Activated CD8-positive, alpha-beta memory T cell treated with anti-CD3 and anti-CD28 coated beads for 1 hour (primary cell): ENCODE measurements at places on chromosomes 5 and 9.

DNA sequence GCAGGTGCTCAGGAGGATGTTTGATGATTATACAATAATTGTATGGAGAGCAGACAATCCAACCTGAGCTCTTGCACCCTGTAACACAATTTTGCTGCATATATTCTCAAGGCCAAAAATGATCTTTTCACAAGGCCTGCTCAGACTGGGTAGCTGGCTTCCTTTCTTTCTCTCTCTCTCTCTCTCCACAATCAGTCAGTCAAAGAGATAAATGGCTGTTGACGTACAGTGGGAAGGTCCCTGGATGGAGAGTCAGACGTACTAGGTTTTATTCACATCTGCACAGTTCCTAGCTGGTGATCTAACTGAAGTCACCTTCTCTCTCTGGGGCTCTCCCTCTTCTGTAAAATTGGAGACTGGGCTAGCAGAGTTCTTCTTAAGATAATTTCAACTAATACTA, 19.8 kb downstream of the SLC36A2 start:
- DNase-seq = no peak

DNA sequence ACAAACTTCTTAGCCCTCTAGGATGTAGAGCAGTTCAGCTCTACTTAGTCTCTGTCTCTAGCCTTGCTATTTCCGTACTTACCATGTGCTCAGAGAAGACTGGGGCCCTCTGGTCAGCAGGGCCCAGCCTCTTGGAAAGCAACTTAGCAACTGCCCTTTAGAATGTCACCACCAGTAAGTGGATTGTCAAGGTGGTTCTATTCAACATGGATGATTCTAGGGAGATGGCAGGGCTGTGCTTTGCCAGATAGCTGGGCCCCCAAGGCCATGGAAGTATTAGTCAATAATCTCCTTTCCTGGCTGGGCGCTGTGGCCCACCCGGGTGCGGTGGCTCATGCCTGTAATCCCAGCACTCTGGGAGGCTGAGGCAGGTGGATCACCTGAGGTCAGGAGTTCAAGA, 177.6 kb upstream of the MVB12B start:
- no peak for DNase-seq

DNA sequence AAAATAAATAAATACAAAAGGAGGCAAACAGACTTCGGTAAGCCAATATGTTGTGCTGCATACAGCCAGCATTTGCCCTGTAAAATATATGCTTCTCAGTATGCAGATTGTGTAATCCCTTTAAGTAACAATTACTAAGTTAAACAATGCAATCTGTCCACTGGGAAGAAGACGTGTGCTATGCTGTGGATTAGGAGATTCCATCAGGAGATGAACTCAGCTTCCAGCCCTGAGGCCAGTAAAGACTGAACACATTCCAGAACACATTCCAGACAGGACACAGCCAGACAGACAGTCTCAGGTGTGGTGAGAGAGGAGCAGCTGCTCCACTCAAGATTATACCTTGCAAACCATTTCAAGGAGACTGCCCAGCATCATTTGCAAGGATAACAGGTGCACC, 97.8 kb downstream of the MPDZ start:
- no peak for DNase-seq

- DNase-seq = no peak
Observed at GRCh38 chr5:79878136-79878679, 112.9 kb downstream of the MTX3 start.

DNA sequence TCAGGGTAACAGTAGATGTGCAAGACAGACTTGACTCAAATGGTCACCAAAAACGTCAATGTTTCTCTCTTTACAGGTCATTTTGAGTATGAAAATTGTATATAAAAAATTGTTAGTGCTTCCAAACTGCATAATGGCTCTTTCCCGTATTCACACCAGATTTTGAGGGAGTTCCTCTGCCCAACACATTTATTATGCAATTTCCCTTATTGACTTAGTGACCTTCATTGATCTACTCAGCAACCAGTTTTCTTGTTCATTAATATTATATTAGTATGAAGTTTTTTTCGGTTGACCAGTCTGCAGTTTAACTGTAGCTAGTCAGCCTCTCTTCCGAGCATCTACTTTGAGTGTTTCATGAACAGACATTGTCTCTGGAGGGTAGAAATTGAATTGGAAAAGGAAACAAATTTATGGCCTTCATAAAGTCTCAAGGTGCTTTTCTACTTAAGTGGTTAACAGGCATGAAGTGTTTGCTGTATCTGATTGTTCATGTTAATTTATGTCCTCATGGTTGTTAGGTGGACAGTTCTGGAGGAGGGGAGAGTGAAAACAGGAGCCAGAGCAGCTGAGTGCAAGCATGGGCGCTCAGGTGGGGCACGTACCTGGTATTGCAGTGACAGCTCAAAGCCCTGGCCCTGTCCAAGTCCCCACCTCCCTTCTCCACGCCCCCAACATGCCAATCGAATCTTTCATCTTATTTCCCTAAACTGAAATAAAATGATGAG, 240.2 kb downstream of the RFK start:
- DNase-seq = no peak

DNA sequence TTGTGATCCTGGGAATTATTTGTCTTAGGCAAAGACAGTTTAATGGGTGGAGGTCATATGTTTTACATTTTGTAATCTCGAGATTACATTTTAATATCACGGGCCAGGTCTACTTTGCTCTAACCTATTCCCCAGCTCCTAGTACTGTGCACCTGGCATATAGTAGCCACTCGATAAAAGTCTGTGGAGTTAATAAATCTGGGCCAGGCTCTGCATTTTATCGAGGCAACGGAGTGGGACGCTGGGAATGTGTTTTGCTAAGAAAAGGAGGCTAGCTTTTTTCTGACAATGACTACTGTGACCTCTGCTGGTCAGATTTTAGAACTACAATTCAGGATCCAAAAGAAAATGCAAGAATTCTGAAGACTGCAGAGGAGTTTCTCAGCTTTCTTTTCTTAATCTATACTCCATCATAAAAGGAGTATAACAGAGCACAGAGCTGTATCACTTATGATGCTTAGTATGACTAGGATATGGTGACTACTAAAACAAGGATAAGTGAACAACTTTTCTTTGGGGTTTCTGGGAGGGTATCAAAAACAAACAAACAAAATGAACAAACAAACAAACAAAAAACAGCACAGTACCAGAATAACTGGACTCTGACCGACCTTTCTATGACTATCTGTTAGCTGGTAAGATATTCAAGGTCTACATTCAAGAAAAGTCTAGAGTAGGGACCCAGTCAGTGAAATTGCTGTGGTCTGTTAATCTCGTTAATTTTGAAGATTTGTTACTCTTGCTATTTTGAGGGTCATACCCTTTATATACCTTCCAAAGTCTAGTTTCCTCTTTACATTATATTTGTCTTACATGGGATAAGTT, 46.1 kb upstream of the CER1 start:
- no peak for DNase-seq

GRCh38 chr5:154384480-154385235, 61.1 kb upstream of the SAP30L start:
- no peak for DNase-seq

DNA sequence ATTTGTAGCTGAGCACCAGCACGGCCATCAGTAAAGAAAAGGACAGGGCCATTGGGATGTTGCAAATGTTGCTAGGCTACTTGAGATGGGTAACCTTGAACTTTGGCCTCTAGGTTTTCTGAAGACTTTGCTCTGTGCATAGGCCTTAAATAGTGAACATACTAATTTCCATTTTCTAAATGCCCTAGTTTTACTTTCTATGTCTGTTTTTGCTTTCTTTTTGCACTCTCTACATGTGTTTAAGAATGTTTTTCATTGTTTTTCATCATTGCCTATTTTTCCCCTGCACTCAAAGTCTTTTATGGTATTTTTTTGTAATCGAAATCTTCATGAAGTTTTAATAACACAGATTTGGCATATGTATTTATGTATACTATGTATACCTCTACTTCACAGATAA, at the start of gene IFNA17:
Gene IFNA17 (minus strand): TSS at position 101 of the 400 bp plus-strand sequence. CDS start 49 bp downstream, at position 52.
- no peak for DNase-seq

DNA sequence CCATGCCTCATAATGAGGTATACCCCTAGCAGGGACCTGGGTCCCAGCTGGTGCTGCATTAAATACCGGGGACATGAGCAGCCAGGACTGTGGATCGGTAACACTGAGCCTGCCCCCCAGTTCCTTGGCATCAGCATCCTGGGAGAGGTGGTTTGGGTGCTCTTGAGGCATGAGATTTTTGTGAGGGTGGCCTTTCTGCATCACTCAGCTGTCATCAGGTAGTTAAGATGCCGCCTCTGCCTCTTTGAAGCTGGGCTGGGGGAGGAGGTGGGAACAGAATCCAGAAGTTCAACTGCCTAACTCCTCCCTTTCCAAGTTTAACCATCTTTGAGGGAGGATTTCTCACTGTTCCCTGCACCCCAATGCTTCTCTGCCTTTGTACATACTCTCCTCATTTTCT, 112.7 kb downstream of the PDZD2 start:
- no peak for DNase-seq

- no peak for DNase-seq
Observed at GRCh38 chr5:148951612-148952011, 111.2 kb downstream of the SH3TC2 start.

- DNase-seq = no peak
Observed at GRCh38 chr5:17697671-17698070, 63.4 kb downstream of the TAF11L14 start.

- no peak for DNase-seq
Observed at GRCh38 chr5:104218200-104218599, 655.6 kb upstream of the NUDT12 start.

- no peak for DNase-seq
Observed at GRCh38 chr5:149938791-149939358, 5.7 kb downstream of the PDE6A start.

- no peak for DNase-seq
Observed at GRCh38 chr9:129671519-129671918, 6.1 kb downstream of the PRRX2 start.

- DNase-seq = no peak
Observed at GRCh38 chr5:157088342-157088990, 20.4 kb downstream of the HAVCR2 start.

DNA sequence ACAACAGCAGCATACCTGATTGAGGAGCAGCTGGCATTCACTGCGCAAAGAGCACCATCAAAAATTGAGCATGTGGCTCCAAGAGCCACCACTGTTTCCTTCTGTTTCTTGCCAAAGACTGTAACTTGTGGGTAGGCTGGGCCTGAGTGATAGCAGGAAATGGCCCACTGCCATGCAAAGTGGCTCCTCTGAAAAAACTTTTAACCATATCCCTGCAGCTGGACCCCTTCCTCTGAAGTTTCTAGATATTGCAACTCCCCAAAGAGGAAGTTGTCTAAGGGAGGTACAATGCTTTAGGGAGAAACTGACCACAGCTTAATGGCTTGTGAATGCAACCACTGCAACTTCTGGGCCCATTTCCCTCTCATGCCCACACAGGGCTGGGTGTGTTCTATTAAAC, 355.4 kb upstream of the PDE4D start:
- DNase-seq = no peak

GRCh38 chr5:71969460-71969859, 137.8 kb upstream of the MAP1B start:
- no peak for DNase-seq

DNA sequence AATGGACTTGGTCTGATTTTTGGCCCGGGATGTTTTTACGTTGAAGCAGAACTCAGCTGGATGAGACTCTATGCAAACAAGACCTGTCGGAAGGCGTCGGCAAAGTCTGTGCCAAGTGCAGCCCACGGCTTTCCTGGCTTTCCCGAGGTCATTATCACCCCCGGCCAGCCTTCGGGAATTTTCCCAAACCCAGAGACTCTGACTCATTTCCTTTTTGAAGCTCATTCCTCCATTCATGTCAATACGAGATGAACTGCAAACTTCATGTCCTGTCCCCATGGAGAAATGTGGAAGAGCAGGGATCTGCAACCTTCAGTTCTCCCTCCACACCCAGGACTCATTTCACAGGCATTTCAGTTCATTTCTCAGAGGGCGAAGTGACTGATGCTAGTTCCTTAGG, 95.3 kb downstream of the IRX2 start:
- no peak for DNase-seq
